ENCODE measurements at places on chromosomes 11 and 22.

GRCh38 chr22:32158712-32159533, at the start of gene C22orf42:
C22orf42 (minus strand) TSS chr22:32159303; CDS start chr22:32159215, 88 bp downstream.
- DNase-seq = no peak

DNA sequence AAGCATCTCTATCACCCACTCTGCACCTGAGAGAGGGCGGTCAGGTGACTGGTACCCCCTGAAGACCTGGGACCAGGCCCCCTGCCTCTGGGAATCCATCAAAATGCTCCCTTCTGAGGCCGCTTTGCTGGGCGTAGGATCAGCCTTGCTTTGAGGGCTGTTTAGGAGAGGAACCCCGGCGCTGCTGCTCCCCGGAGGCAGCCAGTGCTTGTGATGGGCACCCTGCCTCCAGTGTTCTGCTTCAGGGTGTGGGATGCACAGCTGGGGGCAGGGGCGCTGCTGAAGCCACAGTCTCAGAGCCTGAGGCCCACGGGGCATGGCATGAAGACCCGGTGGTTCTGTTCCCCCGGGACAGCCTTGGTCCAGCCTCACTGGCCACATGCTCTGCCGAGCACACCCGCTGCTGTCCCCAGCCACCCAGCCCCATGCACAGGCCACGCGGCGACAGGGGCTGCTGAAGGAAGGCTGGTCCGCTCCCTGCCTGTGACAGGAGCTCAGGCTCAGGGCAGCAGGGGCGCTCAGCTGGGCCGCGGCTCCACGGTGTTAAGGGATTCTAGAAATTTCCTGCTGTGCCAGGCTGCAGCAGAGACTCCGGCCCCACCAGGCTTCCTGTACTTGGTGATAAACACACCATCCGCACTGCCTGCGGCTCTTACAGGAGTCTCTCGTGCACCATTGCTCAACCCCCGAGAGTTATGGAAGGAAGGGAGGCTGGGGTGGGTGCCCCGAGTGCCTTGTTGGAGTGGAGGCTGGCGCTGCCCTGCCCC, 91.0 kb downstream of the KCNQ1 start:
- DNase-seq = no peak

GRCh38 chr11:22582151-22582410, 43.5 kb downstream of the FANCF start:
- DNase-seq = no peak

DNA sequence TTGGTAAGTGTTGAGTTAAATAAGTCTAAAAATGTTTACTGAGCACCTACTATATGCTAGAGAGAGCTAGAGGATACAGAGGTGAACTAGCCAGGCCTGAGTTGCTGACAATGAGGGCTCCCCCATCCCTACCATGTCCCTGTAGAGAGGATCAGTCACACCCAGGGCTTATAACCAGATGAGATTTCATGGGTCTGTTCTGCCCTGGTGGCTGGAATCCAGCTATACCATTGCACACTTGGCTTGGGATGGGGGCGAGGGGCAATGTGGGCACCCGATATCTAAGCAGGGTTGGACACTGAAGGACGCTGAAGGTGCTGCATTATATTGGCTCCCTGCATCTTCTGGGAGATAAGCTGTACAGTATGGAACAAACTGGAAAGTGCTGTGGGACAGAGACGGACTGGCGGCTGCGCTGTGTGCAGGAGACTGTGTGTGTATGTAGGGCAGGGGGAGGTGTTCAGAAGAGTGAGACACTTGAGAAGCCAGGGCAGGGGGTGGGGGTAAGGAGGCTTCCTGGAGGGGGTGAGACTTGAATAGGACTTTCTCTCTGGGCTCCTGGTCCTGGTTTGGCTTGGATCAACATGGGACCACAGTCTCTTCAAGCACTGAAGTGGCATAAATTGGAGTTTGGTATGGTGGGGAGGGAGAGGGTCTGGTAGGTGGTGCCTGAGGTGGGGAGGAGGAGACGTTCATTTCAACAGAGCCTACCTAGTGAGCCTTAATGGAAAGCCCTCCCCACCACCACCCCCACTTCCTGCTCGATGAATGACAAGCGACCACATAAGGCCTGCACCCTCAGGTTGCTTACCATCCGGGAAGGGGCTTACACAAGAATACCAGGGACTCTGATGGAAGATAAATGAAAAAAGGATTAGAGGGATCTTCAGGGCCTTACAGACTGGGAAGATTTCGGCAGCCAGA, 1.8 kb downstream of the CD82 start:
- no peak for DNase-seq

DNA sequence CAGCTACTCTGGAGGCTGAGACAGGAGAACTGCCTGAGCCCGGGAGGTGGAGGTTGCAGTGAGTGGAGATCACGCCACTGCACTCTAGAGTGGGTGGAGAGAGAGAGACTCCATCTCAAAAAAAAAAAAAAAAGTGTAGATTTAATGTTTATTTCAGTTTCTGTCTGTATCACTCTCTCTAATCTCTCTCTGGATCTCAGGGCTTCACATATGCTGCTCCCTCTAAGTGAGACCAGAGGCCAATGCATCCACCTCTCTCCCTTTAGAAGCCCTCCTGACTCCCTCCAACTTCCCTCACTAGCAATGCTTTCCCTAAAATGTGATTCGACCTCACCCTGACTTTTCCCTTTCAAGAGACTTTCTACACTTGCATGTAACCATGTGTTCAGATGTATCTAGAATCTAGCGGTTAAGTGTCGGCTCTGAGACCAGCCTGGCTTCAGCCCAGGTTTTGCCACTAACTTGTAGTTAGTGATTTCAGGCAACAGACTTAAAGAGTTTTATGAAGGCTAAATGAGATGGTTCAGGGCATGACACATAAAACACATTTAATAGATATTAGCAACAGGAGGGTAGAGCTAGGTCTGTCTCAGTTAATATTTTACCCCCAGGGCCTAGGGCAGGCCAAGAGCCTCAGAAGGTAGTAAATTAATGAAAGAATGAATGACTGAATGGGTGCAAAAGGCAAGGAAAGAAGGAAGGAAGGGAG, 364.3 kb downstream of the LARGE1 start:
- no peak for DNase-seq

- DNase-seq = no peak
Measured at GRCh38 chr11:93524858-93525257, 18.3 kb downstream of the SMCO4 start.

GRCh38 chr11:84720706-84721402, 906.3 kb downstream of the DLG2 start:
- no peak for DNase-seq

DNA sequence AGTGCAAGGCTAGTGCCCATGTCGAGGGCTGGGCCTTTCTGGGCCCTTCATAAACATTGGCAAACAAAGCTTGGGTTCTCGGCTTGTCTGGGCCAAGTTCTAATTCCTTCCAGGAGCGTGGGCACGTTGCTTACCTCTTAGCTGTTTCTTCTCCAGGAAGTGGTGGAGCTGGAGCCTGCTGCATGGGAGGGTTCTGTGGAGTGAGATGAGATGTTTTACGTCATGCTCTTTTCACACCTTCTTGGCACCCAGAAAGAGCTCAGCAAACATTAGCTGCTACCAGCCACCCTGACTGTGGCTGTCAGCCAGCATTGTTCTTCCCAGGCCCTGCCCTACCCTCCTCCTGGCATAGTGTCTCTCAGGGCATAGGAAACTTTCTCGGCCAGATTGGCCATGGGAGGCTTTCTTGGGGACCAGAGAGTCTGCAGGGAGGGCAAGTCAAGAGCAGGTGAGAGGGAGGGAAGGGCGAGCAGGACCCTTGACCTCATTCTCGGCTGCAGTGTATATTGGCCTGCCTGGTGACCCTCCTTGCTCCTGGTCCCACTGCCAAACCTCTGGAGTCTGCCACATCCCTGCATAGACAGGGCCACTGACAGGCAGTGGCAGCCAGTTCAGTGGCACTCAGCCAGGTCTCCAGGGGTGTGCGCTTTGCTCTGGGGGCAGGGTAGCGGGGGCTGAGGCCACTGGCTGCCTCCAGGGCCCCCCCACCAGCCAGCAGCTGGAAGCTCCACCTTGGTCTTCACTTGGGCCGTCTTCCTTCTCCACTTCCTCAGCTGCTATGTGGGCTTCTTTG, 98.8 kb downstream of the BCR start:
- no peak for DNase-seq

DNA sequence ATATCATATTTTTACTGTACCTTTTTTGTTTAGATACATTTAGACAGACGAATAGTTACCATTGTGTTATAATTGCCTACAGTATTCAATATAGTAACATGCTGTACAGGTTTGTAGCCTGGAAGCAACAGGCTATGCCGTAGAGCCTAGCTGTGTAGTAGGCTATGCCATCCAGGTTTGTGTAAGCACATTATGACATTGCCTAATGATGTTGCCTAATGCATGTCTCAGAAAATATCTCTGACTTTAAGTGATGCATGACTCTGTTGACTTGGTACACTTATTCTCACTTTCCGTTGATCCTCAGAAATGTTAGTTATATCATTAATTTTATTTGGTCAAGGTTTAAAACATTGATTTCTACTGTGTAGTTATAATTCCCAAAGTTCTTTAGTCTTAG, 39.9 kb downstream of the OR2AT4 start:
- DNase-seq = no peak

DNA sequence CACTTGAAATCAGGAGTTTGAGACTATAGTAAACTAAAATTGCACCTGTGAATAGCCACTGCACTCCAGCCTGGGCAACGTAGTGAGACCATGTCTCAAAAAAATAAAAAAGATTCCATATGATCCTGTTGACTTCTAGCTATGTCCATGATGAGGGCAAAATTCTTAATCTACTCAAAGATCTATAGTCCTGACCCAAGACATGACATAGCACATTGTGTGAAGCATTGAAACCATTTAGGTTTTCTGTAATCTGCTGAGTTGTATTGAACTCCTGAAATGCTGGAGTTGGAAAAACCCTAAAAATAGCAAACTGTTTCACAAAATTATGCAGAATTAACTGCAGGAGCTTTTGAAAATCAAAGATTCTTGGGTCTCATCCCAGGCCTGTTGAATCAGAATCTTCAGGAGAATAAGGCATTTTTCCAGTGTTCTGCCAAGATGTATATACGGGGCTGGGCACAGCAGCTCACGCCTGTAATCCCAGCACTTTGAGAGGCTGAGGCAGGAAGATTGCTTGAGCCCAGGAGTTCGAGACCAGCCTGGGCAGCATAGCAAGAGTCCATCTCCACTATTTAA, 29.8 kb upstream of the LDHA start:
- no peak for DNase-seq

GRCh38 chr11:32333320-32333991, 101.9 kb downstream of the WT1 start:
- DNase-seq = no peak

DNA sequence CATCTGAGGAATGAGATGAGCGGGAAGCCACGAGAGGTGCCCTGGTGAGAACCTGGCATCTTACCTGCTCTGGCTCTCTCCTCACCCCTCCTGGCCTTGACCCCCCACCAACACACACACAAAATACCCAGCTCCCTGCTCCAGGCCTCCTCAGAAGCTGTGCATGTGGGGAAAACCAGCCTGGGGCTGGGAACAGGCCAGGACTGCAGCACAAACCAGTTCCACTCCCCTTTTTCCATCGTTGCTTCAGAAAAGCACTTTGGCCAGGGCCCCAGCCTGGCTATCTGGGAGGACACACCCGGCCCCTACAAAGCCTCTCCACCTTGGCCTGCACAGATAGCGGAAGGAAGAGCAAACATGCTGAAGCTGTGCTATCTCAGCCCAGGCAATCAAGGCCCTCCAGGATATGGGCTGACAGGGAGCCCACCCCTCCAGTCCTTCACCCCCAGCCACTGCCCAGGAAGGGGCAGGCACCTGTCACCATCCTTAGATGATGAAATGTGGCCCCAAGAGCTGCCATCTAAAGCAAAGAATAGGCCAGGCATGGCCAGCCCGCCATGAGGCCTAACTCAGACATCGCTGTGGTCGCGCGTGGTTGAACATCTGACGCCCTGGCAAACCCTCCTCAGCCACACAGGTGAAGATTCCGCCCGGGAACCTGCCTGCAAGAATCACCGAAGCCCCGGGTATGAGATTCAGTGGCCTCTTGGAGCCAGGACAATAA, 35.4 kb downstream of the PISD start:
- DNase-seq = no peak

DNA sequence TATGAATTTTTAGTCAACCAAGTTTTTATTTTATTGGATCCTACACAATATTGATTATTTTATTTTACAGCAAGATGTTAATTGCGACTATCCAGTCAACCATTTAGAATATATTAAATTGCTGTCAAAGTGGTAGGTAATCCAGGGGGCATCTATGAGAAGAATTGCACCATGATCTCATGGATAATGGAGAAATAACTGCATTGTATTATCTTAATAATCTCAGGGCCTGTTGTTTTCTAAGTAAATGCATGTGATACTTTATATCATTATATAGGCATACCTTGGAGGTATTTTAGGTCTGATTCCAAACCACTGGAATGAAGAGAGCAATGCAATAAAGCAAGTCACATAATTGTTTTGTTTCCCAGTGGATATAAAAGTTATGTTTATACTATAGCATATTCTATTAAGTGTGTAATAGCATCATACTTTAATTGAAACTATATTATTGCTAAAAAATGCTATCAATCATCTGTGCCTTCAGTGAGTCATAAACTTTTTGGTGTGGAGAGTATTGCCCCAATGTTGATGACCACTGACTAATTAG, 595.4 kb upstream of the CHORDC1 start:
- DNase-seq = no peak

DNA sequence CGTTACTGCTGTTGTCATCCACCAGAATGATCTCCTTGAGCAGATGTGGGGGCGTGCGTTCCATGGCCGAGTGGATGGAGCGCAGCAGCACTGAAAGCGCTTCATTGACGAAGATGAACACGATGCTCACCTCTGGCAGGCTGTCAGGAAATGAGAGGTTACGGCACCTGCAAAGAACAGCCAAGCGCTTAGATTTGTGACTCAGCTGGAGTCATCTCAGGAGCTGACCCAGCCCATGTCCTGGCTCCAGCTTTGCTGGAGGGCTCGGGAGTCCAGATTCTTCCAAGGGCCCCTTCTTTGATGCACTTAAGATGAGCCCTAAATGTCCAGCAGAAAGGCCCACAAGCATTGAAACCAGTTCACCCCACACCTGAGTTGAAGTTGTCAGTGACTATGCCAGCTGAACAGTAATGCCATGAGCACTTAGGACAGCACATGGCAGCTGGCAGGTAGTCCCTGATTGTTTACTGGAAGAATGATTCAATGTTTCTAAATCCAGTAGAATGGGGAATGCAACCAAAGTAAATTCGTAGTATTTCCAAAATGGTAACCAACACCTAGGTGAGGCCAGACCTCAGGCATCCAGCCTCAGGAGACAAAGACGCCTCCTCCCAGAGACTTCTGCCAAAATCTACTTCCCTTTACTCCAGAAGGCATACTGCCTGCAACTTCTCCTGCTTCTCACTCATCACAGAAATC, 79.7 kb upstream of the CSNK2A3 start:
- DNase-seq = no peak

DNA sequence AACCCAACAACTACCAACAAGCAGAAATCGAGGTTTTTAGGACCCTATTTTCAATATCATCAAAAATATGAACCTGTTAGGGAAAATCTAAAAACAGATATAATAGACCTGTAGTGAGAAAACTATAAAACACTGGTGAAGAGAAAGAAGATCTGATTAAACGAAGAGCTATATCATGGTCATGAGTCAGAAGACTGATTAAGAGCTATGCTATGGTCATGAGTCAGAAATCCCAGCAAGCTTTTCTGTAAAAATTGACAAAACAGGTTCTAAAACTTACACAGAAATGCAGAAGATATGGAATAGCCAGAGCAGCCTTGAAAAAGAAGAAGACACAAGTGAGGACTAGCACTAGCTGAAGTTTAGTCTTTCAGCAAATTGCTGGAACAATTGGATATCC, 345.0 kb downstream of the TBC1D22A start:
- no peak for DNase-seq

- no peak for DNase-seq
Measured at GRCh38 chr11:69558519-69558941, 77.1 kb downstream of the LINC01488 start.

- no peak for DNase-seq
Measured at GRCh38 chr11:7604331-7604955, 68.9 kb downstream of the CYB5R2 start.

- DNase-seq = no peak
Measured at GRCh38 chr22:29212743-29213142, 7.0 kb downstream of the EMID1 start.
